ENCODE measurements at places on chromosomes 16 and 17.

- no peak for DNase-seq
Measured at GRCh38 chr17:12815642-12816141, 26.4 kb downstream of the ARHGAP44 start.

DNA sequence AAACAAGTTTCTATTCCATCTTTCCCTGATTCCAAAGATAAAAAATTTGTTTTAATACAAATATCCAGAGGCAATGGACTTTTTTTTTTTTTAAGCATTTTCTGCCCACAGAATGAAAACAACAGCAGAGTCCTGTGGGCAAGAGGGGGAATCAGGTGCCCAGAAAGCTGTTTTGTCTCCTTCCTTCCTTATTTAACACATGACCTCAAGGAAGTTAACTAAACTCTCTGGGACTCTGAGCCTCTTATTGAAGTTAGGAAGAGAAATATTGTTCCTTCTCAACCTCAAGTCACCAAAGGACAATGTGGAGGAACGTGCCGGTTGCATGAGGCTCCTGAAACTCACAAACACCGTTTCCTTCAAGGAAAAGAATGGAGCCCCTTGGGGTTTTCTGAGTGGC, 34.9 kb downstream of the LITAF start:
- no peak for DNase-seq

- DNase-seq: no peak
Measured at GRCh38 chr17:76276461-76277299, 11.5 kb downstream of the UBALD2 start.

DNA sequence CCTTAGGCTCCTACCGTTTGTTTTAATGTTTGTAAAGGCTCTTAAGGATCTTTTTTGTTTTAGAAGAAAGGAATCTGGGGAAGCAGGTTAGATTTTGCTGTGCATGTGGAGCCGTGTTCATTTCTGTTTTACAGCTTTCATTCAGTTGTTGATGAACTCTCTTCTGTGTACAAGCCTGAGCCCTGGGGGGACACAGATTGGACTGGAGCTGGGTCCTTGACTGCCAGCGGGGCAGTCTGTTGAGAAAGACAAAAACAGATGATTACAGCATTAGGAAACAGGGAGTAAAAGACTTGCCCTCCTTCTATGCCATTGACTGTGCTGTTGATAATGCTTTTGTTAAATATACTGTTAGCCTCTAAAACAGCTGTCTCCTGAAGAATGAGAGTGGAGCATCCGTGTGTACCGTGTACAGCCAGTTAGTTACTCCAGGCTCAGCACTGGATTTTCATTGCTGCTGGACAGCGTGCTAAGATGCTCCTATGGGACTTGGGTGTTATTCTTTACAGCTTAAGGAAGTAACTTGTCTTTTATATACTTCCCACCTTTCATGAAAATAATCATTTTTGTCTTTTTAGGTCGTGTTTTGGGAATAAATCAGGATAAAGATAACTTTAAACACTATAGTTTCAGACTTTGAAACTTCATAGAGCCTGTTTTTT, 3.2 kb downstream of the MAP1LC3B start:
- DNase-seq: no peak

DNA sequence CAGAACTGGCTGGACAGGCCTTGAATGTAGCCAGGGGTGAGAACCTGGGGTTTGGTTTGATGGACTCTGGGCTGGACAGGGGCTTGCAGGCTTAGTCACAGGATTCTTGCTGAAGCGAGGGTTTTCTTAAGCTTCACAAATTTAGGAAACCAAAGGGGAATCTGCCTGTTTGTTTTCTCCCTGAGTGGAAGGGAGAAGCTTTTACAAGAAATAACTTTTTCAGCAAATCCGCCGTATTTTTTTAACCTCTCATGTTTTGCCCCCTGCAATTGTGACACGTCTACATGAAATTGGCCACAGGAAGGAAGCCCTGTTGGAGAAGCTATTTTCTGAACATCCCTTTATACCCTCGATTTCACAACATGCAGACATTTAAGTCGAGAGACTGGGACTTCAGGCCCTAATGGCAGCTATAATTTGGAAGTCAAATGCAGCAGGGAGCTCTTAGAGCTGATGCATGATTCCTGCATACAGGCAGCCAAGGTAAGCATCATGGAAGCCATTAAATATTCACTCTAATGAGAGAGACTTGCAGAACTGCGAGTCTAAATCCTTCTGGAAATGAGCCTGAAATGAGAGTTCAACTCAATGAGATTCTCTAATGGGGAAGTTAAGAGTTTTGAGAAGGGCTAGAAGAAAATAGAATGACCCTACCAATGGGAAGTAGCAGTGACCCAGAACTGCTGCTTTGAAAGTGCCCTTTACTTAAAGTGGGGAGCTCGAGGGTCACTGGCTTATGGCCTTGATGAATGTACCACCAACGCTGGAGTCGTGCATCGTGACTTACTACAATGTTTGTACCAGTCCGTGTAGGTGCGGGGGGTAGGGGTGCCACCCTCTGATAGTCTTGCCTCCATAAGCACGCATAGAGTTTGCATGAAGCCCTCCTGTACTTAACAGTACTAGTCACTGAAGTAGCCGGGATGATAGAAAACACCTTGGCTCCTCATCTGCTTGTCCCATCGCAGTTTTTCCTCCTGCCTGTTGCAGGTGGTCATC, 45.1 kb upstream of the IRF8 start:
- DNase-seq: no peak

- no peak for DNase-seq
Measured at GRCh38 chr16:79122343-79122742, 478.2 kb downstream of the MAF start.

- DNase-seq: no peak
Measured at GRCh38 chr17:56613131-56613530, 19.6 kb downstream of the NOG start.

DNA sequence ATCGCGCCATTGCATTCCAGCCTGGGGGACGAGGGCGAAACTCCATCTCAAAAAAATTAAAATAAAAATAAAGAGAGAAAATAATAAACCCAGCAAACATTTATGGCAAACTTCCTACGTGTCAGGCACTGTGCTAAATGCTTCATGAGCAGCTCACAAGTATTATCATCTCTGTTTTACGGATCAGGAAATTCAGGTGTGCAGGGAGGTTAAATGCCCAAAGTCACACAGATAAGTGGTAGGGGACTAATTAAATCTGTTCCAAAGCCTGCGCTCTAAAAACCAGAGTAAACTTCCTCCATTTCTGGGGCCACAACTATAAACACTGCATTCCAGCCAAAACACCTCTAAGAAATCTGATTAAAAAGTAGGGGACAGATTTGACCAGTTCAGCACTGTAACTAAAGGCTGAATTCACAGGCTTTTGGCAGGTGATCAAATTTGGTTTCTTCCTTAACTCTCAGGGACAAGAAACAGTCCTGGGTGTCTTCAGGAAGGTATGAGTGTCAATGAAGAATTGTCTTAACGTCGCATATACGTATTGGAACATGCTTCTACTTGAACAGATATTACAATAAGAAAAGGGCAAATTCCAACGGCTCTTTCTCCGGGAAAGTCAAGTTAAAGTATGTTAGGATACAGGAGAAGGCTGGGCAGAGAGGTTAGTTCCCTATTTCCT, 996 bp downstream of the STRADA start:
- DNase-seq: peak; percentile 21

- DNase-seq: no peak
Measured at GRCh38 chr17:27504188-27504995, 48.1 kb downstream of the KSR1 start.

- DNase-seq: no peak
Measured at GRCh38 chr17:50122945-50123344, 7.0 kb downstream of the SAMD14 start.

DNA sequence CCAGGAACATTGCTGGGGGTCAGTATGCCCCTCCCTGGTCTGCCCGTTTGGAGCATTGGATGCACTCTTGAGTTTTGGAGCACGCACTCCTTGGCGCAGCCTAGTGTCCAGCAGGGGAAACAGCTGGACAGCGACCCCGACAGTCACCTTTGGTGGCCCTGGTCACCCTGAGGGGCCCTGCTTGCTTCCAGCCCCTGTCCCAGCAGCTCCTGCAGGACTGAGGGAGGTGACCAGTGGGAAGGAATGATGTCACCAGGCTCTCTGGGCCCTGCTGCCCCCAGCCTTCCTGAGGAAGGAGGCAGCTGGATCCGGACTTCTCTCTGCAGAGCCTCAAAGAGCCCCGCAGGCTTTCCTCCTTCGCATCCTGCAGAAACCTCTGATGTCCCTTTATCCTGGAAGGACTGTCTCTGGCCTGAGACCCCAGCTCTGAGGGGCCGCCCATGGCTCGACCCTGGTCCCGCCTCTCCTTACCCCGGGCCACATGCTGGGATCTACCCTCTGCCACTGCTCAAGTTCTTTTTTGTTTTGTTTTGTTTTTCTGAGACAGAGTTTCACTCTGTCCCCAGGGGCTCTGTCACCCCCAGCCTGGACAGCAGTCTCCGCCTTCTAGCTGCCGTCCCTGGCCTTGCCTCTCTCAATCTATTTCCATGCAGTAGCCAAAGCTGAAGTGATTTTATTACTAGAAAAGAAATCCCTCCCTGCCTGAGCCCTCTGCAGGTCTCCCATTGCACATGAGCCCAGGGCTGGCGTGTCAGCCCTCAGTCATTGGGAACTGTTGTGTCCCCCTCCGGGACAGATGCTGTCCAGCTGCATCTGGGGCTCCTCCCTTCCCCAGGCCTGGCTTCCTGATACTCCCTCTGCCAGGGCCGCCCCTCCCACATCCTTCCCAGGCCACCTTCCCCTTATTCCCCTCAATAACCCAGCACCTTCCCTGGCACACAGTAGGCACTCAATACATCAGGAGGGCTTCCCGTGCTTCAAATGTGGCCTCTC, 11.6 kb downstream of the ZSCAN10 start:
- DNase-seq: no peak
